ENCODE measurements at places on chromosomes 5 and 9.

DNA sequence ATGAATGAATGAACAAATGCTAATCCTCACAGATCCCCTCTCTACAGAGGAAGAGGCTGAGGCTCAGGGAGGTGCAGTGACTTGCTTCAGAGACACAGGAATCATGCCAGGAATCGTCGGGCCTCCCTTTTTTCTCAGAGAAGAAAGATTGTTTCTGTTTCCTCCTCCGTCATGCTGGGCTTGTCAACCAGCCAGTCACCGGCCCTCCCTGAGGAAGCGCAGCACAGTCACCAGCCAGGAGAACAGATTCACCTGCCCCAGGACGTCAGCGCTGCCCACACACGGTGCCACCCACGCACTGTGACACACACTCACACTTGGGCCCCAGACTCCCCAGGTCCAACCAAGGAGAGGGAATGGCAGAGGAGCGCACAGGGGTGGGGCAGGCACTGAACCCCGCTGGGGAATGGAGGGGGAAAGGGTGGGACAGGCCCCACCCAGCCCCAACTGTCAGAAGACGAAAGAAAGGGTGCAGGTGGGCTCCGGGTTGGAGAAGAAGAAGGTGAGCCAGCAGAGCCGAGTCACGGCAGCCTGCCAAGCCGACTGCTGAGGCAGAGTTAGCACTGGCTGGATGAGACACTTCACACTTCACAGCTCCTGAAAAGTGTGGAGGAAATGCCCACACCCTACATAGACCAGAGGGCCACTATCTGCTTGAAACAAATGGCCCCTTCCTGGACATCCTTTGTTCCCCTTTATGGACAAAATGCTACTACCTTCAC is 13.8 kb upstream of the ERGIC1 start:
- no peak for DNase-seq

GRCh38 chr9:79692857-79693571 is 121.2 kb downstream of the TLE4 start:
- no peak for DNase-seq

GRCh38 chr9:132116583-132116982 is 36.9 kb upstream of the MED27 start:
- DNase-seq = no peak

DNA sequence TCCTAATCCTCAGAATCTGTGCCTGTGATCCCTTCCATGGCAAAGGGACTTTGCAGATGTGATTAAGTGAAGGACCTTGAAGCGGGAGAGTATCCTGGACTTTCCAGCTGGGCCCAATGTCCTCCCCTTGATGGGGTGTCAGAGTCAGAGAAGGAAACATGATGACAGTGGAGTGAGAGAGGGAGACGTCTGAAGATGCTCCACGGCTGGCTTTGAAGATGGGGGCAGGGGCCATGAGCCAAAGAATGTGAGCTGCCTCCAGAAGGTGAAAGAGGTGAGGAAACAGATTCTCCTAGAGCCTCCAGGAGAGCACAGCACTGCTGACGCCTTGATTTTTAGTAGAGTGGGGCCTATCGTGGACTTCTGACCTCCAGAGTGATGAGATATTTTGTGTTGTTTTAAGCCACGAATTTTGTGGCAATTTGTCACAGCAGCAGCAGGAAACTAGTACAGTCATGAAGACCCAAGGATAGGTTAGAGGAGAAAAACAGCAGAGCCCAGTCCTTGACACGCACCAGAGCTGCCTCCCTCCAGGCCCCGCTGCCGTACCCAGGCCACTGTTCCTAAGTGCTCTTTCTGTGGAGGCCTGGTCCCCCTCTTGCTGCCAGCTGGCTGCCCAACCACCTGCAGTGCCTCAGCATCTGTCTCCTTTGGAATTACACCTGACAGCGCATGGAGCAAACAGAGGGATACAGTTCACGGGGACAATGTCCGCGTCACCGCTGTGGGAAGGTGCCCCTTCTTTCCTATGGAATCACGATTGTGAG is 78.1 kb downstream of the MACROH2A1 start:
- DNase-seq = no peak

- no peak for DNase-seq
Measured at GRCh38 chr5:6365142-6365976, 13.0 kb downstream of the MED10 start.

DNA sequence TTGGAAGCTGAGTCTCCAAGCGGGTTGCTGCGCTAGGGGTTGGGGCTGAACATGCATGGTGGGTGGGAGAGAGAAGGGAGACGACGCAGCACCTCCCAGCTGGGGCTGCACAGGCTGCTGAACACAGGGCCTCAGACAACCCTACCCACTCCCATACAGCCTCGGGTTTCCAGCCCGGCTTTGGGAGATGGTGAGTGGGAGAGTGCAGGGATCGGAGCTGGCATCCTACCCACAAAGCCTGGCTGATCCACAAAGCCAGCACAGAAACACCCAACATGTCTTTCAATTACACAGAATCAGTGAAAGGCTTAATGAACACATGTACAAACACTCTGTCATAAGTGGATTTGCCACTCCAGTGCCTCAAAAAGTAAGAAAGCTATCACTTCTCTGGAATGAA is 64.8 kb downstream of the NSG2 start:
- DNase-seq = no peak

- no peak for DNase-seq
Measured at GRCh38 chr9:137034039-137034708, 2.3 kb upstream of the FUT7 start.

GRCh38 chr5:157085930-157086329 is 22.9 kb downstream of the HAVCR2 start:
- DNase-seq = no peak

All from stimulated activated CD8-positive, alpha-beta memory T cell treated with anti-CD3 and anti-CD28 coated beads, Interleukin-2, amount 100 ng/mL, for 1 hour (primary cell).